ENCODE measurements at places on chromosomes 1 and 21.
A peak's percentile ranks its signal among the peaks of the same experiment; 100 is the strongest.

DNA sequence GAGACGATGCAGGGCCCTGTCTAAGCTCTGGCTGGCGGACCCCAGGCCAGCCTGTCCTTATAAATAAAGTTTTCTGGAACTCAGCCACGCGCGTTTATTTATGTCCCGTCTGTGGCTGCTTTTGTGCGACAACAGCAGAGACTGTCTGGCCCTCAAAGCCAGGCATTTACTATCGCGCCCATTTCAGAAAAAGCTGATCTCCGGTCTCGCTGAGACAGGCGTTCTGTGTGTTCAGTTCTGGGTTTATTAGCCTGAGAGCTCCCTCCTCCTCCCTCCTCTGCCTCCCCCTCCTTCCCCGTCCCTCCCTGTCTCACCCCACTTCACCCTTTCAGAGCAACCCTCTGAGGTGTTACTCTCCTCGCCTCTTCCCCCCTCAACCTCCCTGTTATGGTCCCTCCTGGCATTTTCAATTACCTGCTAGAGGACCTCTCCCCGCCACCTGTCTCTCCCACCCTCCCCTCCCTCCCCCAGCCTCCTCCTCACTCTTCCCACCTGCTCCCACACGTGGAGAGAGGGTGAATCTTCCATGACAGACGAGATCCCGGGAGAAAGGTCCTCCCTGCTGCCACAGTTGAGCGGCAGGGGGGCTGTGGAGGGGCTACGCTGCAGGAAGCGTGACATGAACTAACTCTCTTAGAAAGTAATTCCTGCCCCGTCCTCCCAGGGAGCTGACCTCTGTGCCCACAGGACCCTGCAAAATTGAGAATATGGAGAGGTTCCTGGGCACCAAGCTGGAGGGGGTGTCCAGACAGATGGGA is 59.9 kb downstream of the SPSB1 start:
- no peak for DNase-seq

- DNase-seq, result no peak
Observed at GRCh38 chr1:30920827-30921226, 12.3 kb upstream of the SDC3 start.

DNA sequence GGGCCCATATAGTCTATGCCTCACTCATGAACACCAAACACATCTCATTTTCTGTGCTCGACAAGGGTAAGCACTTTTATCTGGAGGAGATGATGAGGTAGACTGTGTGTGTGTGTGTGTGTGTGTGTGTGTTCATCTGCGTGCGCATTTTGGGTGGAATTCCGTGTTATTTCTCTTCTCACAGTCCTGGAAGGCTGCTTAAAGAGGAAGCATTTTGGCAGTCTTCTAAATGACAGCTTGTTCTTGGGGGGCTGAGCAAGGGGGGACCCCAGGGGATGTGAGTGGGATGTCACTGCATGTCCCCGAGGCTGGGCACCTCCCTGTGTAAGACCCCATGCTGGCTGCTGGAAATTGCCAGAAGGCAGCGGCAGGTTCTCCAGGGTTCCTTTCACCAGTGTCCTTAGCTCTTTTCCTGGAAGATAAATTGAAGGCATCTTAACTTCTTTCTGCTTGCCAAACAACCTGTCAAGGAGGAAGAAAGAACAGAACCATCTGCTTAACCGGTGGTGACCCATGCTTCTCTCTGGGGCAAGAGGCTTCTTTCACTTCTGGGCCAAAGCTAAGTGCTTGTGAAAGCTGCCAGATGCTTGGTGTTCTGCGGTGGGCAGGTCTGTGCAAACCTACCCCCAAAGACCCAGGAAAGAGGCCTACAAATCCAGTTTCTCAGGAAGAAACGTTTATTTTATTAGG is 9.9 kb upstream of the RD3 start:
- no peak for DNase-seq

DNA sequence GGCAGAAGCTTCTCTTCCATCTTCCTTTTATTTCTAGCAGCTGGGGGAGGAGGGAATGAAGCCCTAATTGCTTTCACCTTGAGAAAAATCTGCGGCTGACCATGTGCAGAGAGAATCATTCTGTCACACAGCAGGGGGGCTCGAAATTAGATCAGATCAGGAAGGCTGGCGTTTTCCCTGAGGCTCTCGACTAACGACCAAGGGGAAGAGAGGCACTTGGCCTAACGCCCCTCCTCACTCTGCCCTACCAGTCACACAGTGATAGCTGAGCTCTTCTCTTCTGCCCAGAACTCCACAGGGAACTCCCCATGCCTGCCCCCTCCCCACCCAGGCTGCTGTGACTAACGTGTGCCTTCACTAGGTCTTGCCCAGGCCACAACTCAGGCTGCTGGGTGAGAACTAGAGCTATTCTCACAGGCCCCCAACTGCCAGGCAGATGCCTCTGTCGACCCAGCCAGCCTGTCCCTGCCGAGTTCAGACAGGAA is 26.5 kb upstream of the KHDRBS1 start:
- no peak for DNase-seq

- no peak for DNase-seq
Observed at GRCh38 chr1:229420224-229420623, 13.7 kb downstream of the ACTA1 start.

DNA sequence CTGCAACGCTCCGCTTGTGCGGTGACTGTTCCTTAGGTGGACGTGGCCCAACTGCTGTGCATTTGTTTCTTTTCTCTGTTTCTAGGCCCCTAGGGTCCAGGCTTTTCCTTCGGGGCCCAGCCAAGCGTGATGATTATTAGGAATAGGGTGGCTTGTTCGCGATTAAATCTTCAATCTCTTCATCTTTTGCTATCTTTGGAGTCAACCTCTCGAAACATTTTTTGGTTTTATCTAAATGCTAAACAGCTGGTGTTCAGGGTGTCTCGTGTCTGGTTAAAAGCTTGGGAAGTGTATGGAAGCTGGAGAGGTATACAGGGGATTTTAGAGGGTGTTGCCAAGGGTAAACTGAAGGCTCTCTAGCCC is 844 bp upstream of the PLD5 start:
- no peak for DNase-seq

GRCh38 chr1:181640956-181641355 is 157.6 kb downstream of the CACNA1E start:
- no peak for DNase-seq

DNA sequence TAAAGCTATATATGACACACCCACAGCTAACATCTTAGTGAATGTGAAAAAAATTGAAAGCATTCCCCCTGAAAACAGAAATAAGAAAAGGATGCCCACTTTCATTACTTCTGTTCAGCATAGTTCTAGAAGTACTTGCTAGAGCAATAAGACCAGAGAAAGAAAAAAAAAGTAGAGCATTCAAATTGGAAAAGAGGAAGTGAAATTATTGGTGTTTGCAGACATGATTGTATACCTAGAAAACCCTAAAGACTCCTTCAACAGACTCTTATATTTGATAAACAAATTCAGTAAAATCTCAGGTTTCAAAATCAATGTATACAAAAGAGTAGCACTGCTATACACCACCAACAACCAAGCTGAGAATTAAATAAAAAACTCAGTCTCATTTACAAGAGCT is 1461.0 kb downstream of the AMY1C start:
- no peak for DNase-seq

DNA sequence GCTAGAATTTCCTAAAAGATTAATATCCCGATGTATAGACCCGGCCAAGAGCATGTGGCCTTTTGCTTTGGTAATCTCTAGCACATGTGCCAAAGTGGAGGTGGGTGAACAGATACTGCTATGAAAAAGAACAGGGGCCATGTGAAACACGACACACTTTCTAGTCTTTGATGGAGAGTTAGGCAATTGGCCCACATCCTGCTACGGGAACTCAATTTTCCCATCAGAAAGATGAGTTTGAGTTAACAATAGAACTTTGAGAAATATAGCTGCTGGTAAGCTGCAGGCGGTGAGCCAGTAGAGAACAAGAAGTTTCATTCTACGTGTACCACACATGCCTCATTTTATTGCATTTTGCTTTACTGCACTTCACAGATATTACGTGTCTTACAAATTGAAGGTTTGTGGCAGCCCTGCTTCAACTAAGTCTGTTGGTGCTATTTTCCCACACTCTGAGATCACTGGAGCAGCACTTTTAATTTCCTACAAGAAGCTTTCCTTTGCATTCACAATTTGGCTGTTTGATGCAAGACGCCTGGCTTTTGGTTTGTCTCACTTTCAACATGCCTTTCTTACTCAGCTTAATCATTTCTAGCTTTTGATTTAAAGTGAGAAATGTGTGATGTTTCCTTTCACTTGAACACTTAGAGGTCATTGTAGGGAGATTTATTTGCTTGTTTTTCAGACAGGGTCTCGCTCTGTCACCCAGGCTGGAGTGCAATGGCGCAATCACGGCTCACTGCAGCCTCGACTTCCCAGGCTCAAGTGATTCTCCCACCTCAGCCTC is 46.3 kb downstream of the HTR6 start:
- DNase-seq, result no peak

DNA sequence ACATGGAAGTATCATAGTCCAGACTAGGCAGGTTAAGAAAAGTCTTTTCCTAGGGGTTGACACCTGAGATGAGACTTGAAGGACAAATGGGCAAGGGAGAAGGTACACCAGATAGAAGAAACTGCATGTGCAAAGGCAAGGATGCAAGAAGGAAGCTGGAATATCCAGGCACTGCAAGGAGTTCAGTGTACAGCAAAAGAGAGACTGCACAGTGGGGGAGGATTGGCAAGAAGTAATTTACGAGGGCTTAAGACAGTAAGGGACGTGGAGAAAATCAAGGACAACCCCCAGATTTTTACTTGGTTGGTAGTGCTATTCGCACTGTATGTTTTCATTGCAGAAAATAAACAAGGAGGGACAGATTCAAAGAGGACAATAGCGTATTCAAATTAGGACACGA is 58.5 kb downstream of the DNM3 start:
- no peak for DNase-seq

DNA sequence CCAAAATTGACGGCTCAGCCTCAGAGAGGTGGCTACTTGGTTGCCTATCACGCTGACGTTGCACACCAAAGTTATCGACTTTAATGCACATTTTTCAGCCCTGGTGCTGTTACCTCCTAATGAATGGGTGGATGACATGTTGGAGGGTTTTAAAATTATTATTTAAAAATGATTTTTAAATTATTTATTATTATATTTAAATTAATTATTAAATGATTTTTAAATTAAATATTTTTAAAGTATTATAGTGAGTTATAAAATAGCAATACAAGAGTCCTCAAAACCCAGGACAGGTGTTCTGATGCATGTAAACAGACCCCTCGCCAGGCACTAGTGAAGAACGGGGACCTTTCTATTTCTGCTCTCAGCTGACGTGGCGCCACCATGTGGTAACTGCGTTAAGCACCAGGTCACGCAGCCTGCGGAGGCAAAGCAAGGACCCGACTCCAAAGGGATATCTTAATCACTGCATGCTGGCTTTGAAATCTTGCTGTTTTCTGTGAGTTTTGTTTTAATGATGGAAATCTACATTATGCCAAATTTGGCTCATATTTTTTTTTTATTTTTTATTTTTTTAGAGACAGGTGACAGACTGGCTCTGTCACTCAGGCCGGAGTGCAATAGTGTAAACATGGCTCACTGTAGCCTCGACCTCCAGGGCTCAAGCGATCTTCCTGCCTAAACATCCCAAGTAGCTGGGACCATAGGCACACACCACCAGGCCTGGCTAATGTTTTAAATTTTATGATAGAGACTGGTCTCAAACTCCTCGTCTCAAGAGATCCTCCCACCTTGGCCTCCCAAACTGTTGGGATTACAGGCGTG is 22.6 kb downstream of the CASP9 start:
- DNase-seq, result peak; percentile 53

DNA sequence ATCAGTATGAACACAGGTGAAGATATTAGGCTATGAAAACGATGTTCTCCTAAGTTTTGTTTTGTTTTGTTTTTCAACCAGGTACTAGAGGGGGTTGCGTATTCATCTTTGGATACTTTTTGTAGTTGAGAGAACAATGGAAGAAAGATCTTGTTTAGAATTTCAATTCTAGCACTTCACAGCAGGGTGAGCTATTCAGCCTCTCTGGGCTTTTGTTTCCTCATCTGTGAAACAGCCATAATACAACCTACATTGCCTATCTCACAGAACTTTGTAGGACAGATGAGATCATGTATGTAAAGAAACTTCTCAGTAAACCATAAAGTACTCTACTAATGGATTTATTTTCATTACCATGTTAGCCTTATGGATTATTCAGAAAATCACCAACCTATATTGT is 199.5 kb downstream of the GPATCH2 start:
- no peak for DNase-seq

DNA sequence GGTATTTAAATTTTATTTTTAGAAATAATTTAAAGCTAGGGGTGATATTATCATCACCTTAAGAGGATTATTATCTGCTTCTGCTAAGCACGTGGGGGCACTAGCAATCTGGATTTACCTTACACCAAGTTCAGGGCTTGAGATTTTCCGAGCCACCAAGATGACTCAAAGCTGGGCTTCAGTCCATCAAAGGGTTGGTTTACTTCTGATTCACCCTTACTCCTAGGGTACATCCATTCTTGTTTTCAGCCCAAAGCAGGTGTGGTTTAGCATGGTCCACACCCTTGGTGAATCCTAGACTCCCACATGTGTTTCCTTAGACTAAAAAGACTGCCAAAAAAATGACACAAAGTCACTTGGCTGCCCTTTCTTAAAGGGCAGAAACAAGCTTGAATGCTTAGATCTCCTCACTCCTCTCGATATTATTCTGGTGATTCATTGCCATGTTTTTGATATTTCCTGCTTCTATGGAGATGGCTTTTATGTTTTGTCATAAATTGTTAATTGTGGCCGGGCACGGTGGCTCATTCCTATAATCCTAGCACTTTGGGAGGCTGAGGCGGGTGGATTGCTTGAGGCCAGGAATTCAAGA is 9.8 kb upstream of the PRSS38 start:
- no peak for DNase-seq

DNA sequence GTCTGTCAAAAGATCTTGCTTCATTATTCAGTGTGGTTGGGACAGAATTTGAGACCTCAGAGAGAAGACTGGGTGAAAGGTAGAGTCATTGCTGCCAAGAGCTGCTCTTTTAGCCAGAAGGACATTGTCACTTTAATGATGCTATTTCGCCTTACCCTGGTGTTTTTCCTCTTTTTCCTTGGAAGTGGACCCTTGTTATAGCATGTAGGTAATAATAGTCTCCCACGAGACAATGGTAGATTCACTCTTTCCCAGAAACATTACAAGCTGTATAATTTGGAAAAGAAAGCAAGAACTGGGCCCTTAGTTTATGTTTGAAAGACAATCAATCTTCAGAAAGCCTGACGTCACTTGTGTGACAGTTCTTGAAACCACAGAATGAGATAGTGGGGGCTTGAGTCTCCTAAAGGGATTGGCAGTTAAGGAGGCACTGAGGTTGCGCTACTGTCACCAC is 3.8 kb downstream of the SERTAD4 start:
- DNase-seq, result no peak

DNA sequence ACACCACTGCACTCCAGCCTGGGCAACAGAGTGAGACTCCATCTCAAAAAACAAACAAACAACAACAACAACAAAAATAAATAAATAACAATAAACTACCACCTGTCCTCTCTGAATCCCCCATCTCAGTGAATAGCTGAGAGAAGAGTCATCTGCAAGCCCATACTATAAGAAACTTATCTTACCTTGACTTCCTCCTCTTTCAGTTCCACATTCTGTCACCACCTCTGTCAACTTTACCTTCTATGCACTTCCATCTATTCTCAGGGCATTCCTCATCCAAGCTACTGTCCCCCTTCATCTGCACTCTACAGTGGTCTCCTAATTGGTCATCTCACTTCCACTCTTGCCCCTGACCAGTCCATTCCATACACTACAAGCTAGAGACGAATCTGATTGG is 58.1 kb downstream of the KIAA0040 start:
- no peak for DNase-seq

GRCh38 chr1:152505083-152505482 is 5.5 kb upstream of the LCE5A start:
- no peak for DNase-seq
